ENCODE measurements at places on chromosomes 5 and 9.

- no peak for DNase-seq
Measured at GRCh38 chr5:177459819-177460628, 13.4 kb downstream of the DBN1 start.

DNA sequence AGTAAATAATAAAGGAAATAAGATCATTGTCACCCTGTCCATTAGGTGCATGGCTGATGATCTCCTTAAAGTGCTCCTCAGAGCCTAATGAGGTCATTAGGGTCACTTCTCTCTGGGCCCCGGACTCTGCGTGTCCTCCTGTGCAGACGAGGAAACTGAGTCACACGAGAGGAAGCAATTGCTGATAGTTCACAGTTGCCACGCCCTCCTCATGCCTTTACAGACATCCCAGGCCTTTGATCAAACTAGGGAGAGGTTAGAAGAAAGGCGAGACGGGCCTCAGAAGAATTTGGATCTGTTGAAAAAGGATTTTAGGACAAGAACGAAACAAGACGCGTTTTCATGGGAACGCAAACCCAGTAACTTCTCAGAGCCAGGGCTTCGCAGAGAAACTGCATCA, 32.0 kb upstream of the MSX2 start:
- DNase-seq = no peak

DNA sequence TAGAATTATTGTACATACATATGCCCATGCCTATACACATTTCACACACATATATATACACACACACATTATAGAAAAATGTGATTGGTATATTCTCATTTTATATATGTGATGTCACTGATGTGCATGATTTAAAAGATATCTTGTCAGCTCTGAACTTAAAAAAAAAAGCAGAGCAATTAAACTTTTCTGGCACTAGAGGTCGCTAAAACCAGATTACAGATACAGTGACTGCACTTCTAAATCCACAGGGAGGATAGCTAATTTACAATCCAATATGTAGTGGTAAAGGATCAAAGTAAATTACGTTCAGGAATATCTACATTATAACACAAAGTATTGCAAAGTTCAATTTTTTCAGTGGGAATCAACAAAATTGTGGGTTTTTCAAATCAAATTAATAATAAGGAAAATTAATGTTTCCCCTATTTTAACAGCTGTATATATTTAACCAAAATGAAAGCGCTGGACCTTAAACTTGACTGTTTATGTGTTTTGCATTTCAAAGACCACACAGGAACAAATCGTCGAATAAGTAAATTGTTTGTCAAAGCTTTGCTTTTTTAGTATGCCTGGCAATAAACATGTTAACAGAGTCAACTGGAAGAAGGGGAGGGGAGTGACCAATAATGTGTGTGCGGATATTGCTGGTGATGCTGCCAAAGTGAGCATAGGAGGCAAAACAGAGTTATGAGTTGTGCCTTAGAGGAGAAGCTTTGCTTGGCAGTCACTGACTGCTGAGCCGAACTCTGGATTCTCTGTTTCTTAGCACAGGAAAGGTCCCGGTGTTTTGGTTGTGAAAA, 1201.4 kb upstream of the C9orf72 start:
- no peak for DNase-seq

- DNase-seq = no peak
Measured at GRCh38 chr9:87447547-87448432, 49.9 kb upstream of the DAPK1 start.

- no peak for DNase-seq
Measured at GRCh38 chr5:159242656-159243055, 20.4 kb upstream of the UBLCP1 start.

DNA sequence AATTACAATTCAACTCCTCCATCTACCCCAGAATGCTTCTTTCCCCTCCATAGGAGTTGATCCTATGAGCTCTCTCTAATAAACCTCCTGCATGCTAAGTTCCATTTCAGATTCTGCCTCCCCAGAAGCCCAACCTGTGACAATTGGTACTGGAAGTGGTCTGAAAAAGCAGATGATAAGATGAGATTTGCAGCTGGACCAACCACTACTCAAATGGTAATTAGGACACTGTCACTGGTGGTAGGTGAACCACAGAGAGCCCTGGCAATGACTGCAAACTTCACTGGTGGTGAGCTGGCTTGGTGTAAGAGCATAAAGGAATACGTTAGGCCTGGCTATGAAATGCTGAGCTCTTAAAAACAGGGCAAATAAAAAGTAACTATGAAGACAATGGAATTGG, 112.6 kb downstream of the ESM1 start:
- no peak for DNase-seq

DNA sequence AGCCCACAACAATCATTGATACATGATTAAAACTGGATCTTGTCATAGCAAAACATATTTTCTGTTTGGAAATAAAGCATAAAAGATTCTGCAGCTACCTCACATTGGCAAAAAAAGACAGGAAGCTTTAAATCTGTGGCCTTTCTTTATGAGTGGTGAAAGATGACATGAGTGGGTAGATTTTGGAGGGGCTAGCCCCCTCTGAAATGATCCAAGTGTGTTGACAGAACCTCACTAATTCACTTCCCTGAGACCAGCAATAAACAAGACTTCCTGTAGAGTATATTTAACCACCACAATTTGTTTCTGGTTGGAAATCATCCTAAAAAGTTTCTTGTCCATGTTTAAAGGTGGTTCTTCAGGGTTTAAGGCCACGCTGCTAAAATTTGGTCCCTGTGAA, 530.8 kb downstream of the SPATA31D1 start:
- no peak for DNase-seq

DNA sequence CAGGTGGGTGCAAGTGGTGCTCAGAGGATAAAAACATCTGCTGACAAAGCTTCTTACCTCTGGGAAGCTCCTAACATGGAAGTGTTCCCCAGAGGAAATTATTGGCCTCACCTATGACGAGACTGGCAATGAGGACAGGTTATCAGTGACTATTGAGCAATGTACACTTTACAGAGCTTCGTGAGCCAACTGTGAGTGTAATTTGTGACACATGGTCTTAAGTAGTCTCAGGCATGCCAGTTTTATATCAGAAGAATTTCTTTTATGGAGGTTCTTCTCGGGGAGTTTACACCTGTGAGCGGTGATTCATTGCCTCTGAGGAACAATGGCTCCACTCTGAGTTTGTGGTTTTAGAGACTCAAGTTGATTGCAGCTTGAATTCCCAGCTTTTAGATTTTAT, 11.3 kb downstream of the ANKDD1B start:
- DNase-seq = no peak

DNA sequence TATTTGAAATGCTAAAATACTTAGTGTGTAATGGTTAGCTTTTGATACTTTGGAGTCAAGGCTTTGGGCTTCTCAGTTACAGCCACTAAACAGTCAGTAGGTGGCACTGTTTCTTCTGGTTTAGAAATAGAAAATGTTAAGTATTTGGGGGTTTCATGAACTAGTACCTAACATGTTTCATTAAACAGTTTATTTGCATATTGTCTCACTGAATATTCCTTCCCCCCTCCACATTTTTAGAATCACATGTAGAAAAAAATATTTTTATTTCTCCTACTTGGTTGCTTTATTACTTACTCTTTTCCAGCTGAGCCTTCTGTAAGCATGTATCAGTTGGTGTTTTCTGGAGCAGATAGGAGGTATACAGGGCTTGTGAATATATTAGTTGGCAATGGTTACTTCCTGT, 48.0 kb downstream of the IPO11 start:
- DNase-seq = no peak

- DNase-seq = no peak
Measured at GRCh38 chr5:157956271-157956885, 97.4 kb upstream of the CLINT1 start.

DNA sequence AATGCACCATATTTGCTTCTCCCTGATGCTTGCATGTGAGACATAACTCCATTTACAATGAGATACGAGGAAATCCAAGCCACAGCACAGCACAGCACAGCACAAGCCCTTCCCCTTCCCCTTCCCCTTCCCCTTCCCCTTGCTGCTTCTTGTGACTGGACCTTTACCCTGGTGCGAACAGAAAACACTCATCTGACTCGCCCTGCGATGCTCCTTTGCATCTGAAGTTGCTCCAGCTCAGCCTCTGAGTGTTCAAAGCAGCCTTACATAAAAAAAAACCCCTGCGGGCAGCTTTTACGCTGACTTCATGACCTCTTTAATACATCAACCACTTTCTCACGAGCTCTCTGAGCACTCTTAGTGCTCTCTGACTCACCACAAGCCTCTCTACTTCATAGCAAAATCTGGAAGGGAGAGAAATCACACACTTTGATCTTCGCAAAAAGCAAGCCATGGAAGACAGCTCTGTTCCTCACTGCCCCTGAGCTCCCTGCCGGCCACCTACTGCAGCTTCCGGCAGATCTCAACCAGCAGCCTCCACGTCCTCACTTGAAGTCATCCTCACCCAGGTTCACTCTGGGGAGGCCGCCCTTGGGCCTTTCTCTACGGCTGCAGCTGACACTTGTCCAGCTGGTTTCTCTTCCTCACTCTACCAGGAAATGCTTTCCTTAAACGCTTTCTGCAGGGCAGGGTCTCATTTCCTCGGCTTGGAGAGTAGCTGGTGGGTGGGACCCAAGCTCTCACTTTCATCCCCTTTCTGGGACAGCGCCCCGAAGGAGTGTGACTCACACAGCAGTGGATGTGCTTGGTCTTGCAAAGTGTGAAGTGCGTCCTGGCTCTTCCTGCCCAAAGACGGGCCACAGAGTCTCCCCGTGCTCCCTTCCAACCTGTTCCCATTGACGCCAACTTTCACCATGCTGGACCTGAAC, 5.3 kb downstream of the SLC34A1 start:
- DNase-seq = no peak

GRCh38 chr5:1787472-1788047, 12.1 kb downstream of the MRPL36 start:
- DNase-seq = no peak

DNA sequence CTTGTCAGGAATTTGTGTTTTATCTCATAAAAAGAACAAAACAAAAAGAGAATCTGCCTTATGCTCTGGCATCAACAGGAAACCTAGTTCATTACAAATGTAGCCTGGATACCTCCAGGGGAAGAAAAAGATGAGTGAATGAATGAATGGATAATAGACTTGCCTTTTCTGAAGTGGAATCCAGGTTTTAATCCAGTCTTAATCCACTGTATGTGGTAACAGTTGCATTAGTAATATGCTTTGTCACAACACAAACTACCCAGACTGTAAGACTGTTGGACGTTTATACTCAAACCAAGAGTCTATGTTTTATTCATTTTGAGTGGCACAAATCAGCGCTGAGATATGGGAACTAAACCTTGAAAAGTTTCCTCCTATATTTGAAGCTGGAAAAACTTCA, 32.1 kb upstream of the MAP3K1 start:
- DNase-seq = no peak

DNA sequence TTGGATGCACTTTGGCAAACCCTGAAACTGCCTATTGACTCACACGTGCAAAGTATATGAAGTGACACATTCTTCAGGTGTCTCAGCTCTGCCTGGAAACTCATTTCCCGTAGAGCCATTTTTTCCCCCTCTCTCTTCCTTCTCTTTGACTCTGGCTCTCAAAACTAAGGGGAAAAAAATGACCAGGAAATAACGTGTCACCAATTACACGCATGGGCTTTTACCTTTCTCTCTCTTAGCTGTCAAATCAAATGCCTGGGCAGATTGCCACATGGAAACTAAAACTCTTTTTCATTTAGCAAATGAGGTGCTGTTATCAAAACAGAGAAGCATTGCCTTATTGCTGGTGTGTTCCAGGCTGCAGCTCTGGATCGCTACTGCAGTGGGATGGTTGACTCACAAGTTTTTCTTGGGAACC, 18.3 kb upstream of the IFNK start:
- DNase-seq = no peak

- DNase-seq = no peak
Measured at GRCh38 chr5:82564963-82565362, 286.8 kb upstream of the RPS23 start.

GRCh38 chr9:121233906-121234831, 32.5 kb upstream of the RAB14 start:
- no peak for DNase-seq

DNA sequence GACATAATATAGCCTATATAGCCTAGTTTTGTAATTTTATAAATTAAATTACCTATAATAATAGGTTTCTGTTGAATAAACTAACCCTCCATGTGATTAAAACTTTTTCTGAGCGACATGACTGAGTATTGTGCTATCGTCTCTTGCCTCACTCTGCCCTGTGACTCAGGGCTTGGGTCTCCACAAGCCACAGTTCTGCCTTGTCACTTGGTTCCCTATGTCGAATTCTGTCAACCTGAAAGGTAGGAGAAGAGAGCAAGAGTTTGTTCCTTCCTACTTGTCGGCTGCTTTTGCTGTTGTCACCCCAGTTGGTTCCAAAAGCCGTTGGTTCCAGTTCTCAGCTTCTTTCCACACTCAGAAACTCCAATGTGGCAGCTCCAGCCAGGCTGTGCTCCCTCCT, 285.9 kb downstream of the PSAT1 start:
- DNase-seq = no peak

DNA sequence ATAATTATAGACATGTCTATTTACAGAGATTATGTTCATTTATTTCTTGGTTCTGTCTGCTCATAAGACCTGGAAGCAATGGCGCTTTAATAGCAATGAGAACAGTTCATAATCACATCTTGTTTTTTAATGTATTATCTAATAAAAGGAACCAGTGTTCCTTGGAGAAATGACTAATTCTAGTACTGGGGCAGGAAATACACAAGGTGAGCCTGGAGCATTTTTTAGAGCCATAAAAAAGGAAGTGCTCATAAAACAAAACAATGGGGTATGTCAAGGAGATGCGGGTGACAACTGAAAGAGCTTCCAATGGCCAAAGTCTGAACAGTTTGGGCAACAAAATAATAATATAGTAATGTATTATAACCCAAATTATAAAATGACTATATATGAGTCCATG, 531.9 kb upstream of the CHD1 start:
- no peak for DNase-seq

DNA sequence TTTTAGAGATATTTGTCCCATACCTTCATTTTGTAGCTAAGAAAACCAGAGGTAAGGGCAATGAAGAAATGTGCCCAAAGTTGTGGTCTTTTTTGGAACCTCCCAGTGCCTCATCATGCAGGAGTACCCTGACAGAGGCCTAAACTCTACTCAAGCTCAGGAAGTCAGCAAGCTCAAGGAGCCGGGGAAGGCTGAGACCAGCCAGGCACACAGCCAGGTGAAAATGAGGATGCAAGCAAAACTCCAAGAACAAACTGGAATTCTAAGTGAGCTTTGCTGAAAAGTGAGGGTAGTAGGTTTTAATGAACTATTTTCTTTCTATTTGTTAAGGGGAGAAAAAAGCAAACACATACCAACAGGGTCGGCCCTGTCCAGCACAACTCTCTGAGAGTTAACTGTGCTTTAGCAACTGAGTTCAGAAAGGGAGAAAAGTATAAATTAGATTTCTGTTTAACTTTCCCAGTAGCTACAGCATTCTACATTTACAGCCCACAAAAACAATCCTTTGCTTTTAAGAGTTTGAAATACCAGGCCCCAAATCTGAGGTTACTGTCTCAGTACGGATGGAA, 146.4 kb downstream of the GNAQ start:
- no peak for DNase-seq

DNA sequence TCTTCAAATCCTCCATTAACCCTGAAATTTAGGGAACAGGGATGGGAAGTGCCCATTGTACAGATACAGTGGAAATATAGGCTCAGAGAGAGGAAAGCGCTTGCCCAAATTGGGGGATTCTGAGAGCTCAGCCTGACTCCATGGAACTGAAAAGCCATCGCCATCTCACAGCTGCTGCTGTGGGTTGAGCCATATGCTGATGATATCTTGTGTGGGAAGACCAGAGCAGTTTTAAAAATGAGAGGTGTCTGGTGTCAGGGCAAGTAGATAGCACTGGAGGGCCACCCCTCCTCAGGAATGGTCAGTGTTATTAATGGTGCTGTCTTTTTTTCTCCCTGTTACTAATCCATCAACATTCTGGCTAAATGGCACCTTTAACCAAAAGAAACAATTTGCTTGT, 50.9 kb upstream of the C5orf58 start:
- DNase-seq = no peak
